ENCODE measurements at places on chromosomes 16 and 17. TPM values are rescaled to one million over a fixed set of nuclear protein-coding genes. Genes with fewer than 3 reads are reported as not detected.
A peak's percentile ranks its signal among the peaks of the same experiment; 100 is the strongest.

GRCh38 chr16:14020141-14020540 is 51.0 kb upstream of the MRTFB start:
- DNase-seq, result no peak

DNA sequence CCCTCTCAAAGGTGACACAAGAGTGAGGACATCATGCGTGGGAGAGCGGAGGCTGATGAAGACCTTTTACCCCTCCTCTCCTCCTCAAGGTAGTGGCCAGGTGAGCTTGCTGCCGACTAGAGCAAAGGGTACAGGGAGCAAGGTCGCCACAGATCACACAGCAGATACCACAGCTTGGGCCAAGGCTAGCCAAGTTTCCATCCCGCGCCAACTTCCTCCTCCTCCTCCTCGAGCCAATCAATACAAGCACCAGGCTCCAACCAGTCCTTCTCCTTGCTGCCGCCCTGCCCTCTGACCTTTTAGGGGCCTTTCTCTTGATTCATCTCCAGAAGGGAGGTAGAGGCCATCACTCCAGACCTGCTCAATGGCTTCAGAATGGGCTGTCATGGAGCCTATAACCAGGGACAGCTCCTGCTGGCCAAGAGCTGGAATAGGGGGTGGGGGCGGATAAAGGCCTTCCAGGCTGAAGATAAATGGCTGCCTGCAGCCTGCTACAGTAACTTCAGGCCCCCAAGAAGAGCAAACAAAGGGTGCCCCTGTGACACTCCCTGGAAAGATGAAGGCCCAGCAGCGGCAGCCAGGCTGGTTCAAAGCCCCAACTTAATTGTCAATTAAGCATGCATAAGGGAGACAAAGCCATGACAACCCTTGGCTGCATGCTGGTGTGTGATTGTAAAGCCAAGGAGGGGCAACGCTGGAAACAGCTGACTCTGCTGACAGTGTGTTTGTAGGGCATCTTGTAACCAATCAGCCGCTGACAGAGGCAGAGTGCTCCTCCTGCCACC is 17.8 kb downstream of the HNF1B start:
- DNase-seq, result no peak

GRCh38 chr16:85473909-85474620 is 139.1 kb upstream of the GSE1 start:
- peak; percentile 86 for DNase-seq

GRCh38 chr17:9509236-9509816 is 66.3 kb downstream of the STX8 start:
- no peak for DNase-seq

NTN1 gene
- 0.73 TPM for total RNA-seq

DNA sequence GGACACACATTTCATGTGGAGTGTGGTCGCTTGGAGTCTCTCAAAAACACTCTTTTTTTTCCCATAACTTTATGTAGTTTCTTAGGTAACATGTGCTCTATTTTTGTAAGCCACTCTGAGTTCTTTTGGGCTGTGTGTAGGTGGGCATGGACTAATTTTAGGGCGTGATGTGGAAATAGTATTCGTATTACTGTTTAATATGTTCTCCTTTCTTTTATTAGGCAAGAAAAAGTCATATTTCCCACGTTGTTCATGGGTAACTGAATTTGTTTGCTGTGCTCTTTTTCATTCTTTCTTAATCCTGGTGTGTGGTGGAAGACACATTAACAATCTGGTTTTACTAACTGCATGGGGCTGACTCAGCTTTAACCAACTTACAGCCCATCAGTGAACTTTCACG is 27.4 kb downstream of the NDEL1 start:
- no peak for DNase-seq

DNA sequence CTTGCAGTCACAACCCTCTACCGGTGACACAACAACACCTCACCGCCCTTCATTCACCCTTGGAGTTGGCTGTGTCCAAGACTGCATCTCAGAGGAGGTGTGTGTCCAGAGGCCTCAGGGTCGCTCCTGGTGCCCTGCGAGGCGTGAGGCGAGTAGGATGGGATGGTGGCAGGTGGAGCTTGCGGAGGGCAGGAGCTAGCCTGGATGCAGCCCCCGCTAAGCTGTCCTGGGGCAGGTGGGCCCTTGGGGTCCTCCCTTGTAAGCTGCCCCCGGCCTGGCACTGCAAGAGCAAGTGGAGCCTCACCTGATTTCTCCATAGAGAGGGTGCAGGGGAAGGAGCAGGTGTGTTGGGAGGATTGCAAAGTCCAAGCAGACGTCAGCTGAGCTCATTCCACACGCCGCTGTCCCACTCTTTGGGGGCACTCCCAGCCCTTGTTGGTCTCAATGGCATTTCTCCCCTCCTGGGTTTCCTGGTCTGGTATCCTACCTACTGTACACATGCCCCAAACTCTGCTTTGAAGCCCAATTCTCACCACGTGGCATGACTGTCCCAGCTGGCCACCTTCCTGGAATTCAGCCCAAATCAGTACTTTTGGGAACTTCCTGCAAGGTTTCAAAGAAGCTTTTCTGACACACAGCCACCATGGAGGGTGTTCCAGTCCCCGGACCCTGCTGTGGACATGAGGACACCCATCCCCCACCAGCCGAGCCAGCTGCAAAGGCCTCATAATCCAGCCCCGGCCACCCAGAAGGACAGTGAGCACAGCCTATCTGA is 18.1 kb upstream of the ICAM2 start:
- no peak for DNase-seq

GRCh38 chr17:57419940-57420550 is 163.7 kb downstream of the MSI2 start:
- DNase-seq, result no peak

- DNase-seq, result no peak
These were observed 817.5 kb downstream of the CDH11 start for GRCh38 chr16:64304396-64304795.

DNA sequence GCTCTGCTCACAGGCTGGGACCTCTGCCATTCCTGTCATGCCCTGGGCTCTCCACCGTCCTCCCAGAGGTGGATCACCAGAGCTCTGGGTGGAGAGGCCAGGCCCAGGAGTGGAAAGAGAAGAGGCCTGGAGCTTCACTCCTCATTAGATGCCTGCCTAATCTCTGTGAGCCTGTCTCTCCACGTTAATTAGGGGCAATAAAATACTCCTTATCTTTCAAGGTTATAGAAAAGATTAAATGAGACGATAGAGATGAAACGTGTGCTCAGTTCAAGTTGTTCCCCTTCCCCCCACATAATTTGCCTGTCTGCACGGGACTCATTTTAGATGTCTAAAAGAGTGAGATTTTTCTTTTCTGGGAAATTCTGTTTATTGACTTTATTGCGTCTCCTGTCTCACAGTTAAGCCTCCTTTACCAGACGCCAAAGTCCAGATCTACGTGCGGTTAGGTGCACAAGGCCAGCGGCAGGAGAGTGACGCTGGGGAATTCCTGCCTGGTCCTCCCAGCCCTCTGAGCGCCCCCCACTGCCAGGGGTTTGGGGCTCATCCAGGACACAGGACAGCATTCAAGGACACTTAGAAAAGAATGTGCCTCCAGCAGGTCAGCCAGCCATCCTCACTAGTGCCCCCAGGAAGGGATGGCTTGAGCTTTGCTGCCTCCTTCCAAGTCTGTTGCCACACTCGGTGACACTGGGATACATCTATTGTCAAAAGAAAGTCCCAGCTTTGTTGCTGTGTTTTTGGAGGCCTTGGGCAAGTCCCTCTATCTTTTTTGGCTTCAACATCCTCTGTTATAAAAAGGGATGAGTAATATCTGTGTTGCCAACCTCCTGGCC is 42.3 kb downstream of the TBX4 start:
- DNase-seq, result no peak

DNA sequence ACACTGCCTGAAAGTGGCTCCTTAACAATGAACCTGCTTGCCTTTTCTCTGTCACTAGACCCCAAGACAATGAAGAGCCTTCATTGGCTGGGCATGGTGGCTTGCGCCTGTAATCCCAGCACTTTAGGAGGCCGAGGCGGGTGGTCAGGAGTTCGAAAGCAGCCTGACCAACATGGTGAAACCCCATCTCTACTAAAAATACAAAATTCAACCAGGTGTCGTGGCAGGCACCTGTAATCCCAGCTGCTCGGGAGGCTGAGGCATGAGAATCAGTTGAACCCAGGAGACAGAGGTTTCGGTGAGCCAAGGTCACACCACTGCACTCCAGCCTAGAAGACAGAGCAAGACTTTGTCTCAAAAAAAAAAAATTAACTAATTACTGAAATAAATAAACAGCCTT is 45.3 kb upstream of the SEC14L1 start:
- no peak for DNase-seq

DNA sequence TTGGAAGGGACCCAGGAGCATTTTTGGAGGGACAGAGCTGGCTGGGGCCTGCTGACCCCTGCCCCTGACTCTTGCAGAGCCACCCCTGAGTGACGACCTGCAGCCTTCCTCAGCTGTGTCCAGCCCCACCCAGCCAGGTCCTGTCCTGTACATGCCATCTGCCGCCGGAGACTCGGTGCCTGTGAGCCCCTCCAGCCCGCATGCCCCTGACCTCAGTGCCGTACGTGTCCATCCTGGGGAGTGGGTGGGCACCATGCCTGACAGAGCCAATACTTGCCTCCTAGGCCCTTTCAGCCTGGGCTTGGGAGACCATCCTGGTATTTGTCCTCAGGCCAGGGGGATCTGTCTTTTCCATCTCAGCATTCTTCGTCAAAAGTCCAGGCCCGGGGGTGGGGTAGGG is 27.5 kb downstream of the UNC13D start:
- DNase-seq, result no peak

DNA sequence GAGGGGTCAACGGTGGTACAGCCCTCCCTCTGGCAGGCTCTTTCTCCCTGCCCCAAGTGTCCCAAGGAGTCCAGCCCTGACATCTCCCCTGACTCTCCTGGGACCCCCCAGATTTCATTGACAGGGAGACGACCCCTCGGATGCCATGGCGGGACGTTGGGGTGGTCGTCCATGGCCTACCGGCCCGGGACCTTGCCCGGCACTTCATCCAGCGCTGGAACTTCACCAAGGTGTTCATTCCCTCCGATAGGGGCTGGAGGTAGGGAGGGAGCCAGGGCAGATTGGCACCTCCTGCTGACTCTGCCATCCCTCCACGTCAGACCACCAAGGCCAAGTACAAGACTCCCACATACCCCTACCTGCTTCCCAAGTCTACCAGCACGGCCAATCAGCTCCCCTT is 9.9 kb downstream of the PLD2 start:
- DNase-seq, result no peak

GRCh38 chr16:72282362-72282761 is 110.4 kb upstream of the PMFBP1 start:
- no peak for DNase-seq

RNU2-1 gene
- not detected for total RNA-seq
